ENCODE measurements at places on chromosomes 7 and 10.
A peak's percentile ranks its signal among the peaks of the same experiment; 100 is the strongest.

- DNase-seq: no peak
These were observed 77.9 kb upstream of the PDGFA start for GRCh38 chr7:597348-598178.

GRCh38 chr7:66739477-66739876 is 1.1 kb upstream of the RABGEF1 start:
- no peak for DNase-seq

DNA sequence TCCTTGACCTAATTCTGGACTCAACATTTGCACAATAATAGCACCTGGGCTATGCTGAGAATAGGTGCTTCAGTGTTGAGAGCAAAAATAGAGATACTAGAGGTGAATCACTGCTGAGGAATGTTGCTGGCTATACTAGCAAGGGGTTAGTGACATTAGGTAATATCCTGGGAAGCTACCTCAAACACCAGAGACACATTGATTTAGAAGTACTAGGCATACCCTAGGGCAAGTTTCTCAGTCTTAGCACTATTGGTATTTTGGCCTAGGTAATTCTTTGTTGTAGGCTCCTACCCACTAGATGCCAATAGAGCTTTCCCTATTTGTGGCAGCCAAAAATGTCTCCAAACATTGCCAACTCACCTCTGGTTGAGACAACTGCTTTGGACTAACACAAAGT is 484.0 kb upstream of the MBL2 start:
- DNase-seq: no peak

- no peak for DNase-seq
These were observed 18.0 kb downstream of the VSIR start for GRCh38 chr10:71755179-71755879.

GRCh38 chr7:21912305-21912704 is 33.4 kb downstream of the CDCA7L start:
- no peak for DNase-seq

- no peak for DNase-seq
These were observed 161.6 kb downstream of the JAZF1 start for GRCh38 chr7:28018856-28019465.

DNA sequence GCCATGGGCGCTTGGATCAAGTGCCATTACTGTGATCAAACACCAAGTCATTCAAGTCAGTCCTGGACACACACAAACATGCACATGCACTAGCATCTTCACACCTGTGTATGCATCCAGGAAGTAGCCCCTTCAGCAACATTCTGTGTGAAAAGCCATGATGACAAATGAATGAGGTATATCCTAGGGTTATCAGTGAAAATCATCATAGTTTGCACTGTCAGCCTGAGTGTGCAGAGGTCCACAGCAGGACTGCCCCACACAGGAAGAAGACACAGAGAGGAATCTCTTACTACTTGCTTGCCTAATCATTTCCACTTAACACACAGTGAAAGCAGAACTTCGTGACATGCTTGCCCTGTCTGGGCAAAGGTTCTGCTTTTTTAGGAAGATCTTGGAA is 184.0 kb upstream of the ADO start:
- DNase-seq: no peak

DNA sequence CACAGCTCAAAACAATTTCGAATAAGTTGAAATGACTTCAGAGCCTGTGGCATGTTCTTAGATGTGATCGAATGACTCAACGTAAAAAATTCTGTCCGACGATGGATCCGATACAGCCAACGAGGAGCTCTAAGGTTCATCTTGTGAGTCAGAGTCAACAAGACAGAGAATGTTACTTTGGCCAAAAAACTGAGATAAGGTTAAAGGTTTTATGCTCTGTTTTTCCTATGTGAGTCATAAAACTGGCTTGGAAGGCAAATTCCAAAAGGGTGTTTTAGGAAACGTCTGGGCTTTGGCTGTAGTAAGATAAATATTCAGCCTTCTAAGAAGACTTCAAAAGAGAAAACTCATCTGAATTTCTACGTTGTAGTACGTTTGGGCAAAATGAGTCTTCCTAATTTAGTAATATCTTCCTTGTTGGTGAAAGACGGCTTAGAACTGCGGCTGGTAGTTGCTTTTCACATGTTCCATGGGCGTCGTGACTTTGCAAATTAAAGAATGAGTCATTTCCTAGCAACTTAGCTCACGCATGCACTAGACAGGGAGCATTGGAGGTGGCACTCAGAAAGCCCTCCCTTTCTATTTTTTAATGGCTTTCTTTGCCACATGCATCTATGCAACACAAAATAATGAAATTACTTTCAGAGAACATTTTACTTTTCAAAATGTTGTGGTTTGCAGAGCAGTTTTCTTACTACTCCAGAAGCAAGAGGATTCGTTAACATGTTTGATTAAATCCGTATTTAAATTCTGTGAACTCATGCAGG is 28.2 kb downstream of the PFKP start:
- peak; percentile 43 for DNase-seq

Measured in CD4-positive, alpha-beta T cell treated with Interleukin-12 subunit alpha and Interleukin-12 subunit beta, for 1 hour (primary cell).